Panc1 (cell line): ENCODE measurements at places on chromosomes 12 and 14. TPM values are rescaled to one million over a fixed set of nuclear protein-coding genes. Genes with fewer than 3 reads are reported as not detected.

Gene TROAP
- 50.0 TPM for total RNA-seq

Gene IL22
- not detected for total RNA-seq

Gene REC8
- total RNA-seq = 9.8 TPM

DNA sequence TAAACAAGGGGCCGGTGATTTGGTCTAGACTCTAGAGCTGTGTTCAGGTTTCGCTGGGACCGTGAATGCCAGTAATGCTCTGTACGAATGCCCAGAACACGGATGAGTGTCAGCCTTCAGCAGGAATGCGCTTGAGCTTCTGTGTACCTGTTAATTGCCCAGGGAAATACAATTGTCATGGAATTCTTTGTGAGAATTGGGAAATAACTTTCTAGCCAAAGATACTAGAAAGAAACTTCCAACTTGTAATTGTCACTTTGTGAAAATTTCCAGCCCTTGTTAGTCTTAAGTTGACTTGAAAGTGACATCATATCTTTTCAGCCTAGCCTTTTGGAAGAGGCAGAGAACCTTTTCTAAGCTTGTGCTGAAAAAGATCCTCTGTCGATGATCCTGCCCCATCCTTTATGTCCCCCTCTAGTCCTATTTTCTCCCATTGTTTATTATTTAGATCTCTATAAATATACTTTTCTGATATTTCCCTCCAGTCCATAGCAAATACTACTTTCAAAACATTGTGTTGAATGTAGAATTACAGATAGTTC is 2.7 kb downstream of the CHST11 start:
- H3K4me3 ChIP-seq = no peak overlapping the region; the same call in 1 of the 2 replicates
- no peak for DNase-seq
- H3K27me3 ChIP-seq = peaks cover 6% of the 10 kb centered on the region; the same call in 1 of the 2 replicates

- H3K4me1 ChIP-seq = peaks cover 18% of the 10 kb centered on the region
- no peak for DNase-seq
- no peaks in the 10 kb centered on the region for H3K27me3 ChIP-seq
- H3K36me3 ChIP-seq = no peaks in the 10 kb centered on the region
- H3K27ac ChIP-seq = no peak overlapping the region; the same call in 1 of the 2 replicates
These were observed 4.1 kb upstream of the SLC7A7 start for GRCh38 chr14:22819151-22819988.

DNA sequence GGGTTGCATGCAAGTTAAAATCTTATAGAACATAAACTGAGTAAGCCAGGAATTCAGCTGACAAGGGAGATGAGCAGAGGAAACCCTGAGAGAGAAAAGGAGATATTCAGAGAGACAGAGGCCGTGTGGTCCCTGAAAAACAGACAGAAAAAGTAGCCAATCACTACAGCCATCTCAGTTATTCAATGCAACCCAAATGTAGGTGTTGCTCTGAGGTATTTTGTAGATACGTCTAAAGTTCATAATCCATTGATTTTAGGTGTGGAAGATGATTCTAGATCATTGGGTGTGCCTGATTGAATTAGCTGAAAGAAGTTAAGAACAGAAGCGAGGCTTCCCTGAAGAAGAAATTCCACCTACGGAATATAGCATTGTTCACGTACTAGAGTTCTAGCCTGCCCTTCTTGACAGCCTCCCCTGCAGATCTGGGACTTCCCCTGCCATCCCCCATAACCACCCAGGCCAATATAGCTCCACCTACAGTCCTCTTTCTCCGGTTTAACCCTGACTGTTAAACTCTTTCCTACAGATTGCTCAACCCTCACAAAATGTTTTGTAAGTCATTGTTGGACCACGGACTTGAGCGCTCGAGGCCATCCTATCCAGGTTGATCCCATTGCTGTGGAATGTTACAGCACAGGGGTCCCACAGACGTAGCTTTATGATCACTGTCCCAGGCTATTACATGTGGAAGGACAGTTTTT is 21.7 kb downstream of the AICDA start:
- no peak for DNase-seq
- H3K27me3 ChIP-seq = no peaks in the 10 kb centered on the region
- H3K36me3 ChIP-seq = no peaks in the 10 kb centered on the region
